ENCODE measurements at places on chromosomes 3 and 15.

- DNase-seq, result no peak
Observed at GRCh38 chr15:62257996-62258521, 93.0 kb upstream of the C2CD4B start.

DNA sequence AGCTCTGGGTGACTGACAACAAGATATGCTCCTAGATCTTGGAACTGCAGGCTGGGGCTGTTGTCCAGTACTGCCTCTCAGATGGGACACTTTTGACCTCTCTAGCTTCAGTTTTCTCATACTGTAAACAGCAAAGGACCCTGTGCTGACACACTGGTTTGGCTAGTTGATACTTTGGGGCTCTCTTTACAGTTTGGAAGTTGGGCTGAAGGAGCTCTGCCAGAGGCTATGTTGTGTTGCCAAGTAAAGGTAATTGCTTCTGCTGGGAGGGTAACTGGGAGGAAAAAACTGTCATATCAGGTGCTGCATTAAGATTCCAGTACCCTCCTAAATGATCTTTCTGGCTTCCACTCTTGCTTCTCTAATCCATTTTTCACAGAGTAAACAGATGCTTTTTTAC, 54.0 kb downstream of the ISL2 start:
- DNase-seq, result no peak

- DNase-seq, result no peak
Observed at GRCh38 chr3:197798863-197799262, 7.8 kb downstream of the LRCH3 start.

GRCh38 chr3:126424039-126424717, 29.5 kb downstream of the CFAP100 start:
- DNase-seq, result no peak

- no peak for DNase-seq
Observed at GRCh38 chr3:11570251-11570650, 73.5 kb downstream of the VGLL4 start.

- DNase-seq, result no peak
Observed at GRCh38 chr15:85282504-85283115, 97.8 kb upstream of the AKAP13 start.

DNA sequence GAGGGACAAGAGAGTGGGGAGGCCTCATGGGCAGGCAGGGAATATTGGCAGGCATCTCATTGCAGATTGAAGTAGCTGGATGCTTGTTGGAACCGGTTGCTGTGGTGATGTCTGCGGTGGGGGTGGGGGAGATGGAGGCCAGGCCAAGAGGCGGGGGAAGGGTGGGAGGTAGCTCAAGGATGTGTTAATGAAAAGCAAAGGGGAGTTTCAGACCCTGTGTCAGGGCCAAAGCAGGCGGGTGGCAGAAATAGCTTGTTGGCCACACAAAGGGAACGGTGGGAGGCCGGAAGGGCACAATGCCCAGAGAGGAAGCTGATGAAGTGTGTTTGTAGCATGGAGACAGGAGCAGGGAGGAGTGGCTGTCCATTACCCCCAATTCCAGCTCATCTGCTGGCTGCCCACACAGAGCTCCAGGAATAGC, 28.0 kb downstream of the CCDC33 start:
- DNase-seq, result no peak

GRCh38 chr3:97952280-97952679, 20.0 kb downstream of the RIOX2 start:
- DNase-seq, result no peak

- no peak for DNase-seq
Observed at GRCh38 chr3:52792961-52793695, 1.5 kb upstream of the ITIH3 start.

DNA sequence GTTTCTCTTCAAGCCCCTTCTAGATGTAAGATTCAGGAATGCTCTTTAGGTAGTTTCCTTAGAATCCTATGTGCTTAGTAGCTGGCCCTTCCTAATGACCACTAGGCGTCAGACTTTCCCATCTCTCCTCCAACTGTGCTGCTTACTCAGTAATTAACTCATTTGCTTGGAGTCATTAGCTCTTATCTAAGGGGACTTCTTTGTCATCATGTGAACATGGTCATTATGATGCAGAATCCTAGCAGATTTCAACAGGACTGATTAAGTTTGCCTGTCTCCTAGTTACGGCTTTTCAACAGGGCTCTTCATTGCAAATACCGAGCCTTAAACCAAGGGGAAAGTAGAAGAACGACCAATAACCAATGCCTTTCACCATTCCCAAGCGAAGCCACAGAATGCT, 46.4 kb downstream of the GJD2 start:
- DNase-seq, result no peak

DNA sequence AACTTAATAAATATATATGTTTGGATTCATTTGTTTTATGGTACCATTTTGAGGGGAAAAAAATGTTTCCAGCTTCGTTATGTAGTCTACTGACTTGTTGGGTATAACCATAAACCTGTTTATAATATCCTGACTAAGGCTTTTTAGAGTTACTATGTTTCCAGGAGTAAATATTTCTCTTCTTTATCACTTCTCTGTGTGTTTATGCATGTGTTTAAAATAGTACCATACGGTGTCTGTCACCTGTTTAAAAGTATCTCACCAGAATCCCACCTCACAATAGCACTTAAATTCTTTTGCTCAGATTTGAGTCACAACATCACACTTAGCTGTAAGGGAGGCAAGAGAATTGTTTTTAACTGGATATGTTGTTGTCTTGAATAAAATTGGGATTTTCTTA, 15.1 kb downstream of the LACTB start:
- no peak for DNase-seq

DNA sequence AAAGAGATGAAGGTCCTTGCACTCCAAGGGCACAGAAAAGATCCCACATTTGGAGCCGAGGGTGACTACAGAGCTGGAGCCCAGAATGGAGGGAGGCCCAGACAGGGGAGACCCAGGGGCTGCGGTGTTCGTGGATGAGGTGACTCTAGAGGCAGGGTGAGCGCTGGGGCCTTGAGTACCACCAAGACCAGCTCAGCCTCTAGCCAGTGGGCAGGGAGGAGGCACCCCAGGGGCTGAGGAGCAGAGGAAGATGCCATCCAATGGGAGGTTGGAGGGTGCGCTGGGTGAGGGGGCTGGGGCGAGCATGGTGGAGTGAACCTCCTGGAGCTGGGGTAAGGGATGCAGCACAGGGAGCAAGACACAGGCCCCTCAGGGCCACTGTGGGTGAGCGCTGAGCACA, 13.3 kb downstream of the RRP9 start:
- DNase-seq, result no peak

DNA sequence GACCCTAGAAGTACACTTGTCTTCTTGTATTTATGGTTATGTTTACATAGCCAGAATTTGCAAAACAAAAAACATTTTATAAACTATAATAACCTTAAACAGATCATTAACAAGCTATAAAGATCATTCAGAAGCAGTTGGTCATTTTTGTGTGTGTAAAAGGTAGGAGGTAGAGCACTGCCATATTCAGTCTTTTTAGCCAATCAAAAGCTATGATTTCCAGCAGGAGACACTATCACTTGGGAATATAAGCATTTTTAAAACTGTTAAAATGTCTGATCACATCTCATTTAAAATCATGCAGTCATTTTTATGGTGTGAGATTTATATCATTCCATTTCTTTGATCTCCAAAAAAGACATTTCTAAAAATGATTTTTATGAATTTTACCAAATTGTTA, 42.6 kb upstream of the ATP2C1 start:
- no peak for DNase-seq

GRCh38 chr3:30184091-30184810, 422.1 kb upstream of the TGFBR2 start:
- no peak for DNase-seq

DNA sequence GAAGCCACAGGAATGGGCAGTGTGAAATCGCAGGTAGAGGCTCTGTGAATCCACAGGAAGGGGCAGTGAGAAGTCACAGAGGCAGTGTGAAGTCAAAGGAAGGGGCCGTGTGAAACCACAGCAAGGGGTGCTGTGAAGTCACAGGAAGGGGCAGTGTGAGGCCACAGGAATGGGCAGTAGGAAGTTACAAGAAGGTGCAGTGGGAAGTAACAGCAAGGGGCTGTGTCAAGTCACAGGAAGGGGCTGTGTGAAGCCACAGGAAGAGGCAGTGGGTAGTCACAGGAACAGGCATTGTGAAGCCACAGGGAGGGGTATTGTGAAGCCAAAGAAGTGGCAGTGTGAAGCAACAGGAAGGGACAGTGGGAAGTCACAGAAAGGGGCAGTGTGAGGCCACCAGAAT, 34.1 kb downstream of the GASK1A start:
- no peak for DNase-seq

GRCh38 chr3:27880969-27881892, 159.1 kb upstream of the EOMES start:
- DNase-seq, result peak; percentile 26

GRCh38 chr3:53215816-53216215, 40.0 kb downstream of the TKT start:
- no peak for DNase-seq

- DNase-seq, result no peak
Observed at GRCh38 chr3:157065201-157065600, 94.7 kb downstream of the CCNL1 start.

DNA sequence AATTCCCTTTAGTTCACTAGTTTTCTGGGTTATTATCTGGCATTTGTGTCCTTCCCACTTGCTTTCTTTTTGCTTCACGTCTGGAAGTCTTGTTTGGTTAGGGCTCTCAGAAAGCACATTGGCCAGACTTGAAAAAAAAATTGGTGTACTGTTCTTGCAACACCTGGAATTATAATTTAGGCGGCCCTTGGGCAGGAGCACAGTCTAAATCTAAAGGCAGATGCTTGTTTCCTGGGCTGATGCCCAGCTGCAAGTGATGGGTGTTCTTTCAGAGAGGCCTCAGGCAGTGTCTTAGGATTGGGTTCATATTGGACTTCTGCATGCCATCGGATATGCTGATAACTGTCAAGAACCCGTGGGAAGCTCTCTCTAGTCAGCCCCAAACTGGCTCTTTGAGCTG, 521.5 kb downstream of the PDCD6IP start:
- no peak for DNase-seq

GRCh38 chr3:69309814-69310213, 76.1 kb downstream of the FRMD4B start:
- no peak for DNase-seq

DNA sequence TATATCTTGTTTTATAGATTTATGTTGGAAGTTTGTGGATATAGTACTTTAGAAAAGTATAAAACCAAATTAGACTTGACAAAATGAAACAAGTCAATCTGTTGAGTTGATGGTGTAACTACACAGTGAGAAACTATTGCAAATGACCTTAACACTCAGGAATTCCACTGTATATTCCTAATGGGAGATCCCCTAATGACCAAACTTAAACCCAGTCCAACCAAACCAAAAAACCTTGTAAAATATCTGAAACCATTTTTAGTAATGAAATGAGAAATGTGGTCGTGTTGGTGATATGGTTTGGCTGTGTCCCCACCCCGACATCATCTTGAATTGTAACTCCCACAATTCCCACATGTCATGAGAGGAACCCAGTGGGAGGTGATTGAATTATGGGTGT, 31.9 kb upstream of the ATP13A3 start:
- no peak for DNase-seq

- DNase-seq, result no peak
Observed at GRCh38 chr15:58694641-58695398, 54.7 kb downstream of the ADAM10 start.

GRCh38 chr3:13332740-13333139, 87.4 kb downstream of the NUP210 start:
- no peak for DNase-seq

DNA sequence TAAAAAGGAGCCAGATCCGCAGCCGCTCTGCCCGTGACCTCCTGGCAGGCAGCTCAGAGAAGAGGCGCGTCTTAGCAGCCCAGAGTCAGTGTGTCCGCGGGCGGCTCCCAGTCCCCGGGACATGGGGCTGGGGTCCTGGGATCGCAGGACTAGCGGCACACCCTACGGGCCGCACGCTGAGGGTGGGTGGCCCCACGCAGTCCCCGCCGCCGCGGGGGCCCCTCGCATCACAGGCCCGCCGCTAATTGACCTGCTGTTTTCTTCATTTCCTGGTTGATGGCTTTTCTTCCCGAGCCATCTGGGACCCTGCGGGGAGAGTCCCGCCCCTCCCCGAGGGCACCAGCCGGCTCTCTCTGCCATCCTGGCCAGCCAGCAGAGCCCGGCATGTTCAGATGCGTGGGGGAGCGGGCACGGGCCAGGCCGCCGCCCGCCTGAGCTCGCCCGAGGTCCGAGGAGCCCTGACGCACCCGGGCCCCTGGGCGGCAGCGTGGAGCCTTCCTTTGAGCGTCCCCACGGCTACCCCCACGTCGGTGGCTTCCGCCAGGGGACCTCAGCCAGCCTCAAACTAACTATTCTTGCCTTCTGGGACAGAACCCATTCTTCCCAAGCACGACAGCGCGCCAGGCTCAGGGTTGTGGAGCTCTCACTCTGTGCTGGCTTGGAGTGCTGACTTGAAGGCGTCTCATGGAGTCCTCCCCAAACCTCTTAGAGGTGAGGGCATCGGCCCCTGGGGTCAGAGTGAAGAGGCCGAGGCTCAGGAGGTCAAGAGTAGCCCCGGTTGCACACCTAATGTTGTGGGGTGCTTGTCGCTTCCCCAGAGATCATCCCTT, 34.6 kb upstream of the CACNA2D3 start:
- no peak for DNase-seq

- DNase-seq, result no peak
Observed at GRCh38 chr3:119759962-119760361, 21.9 kb upstream of the NR1I2 start.

DNA sequence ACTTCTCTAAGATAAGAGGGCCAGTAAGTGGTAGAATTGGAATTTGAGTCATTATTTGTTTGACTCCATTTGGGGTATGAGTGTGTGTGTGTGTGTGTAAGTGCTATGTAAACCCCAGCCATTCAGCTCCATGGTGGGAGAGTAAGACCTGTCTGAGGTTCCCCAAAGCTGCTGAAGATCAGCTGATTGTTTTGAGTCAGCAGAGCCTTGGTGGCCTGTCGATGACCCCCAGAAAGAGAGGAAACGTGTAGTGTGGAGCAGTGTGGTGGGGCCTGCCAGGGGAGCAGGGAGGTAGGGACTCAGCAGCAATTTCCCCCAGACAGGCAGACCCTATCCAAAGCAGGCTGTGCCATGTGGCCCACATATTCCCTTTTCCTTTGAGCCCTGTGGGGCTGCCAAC, 5.3 kb downstream of the DVL3 start:
- DNase-seq, result no peak

GRCh38 chr15:65414841-65415621, 7.7 kb downstream of the IGDCC4 start:
- DNase-seq, result no peak

DNA sequence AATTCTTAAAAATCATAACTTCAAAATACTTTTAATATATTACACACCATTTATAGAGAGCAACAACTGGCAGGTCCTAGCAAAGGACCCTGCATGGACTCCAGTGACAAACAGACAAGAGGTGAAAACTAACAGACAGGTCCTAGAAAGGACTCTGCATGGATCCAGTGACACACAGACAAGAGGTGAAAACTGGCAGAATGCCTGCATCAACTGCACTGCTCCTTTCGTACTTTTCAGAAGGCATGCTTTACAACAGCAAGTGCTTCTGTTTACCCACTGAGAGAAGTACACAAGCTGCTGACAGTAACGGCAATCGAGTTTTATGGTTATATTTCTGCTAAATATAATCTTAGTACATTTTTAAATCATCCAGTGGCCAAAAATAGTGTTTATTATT, 24.3 kb upstream of the GP5 start:
- DNase-seq, result no peak

GRCh38 chr3:78322780-78323179, 1282.9 kb downstream of the ROBO2 start:
- DNase-seq, result no peak

GRCh38 chr15:69755551-69756310, 303.1 kb downstream of the RPLP1 start:
- DNase-seq, result peak; percentile 90
